ENCODE measurements at places on chromosomes 7 and 10.

DNA sequence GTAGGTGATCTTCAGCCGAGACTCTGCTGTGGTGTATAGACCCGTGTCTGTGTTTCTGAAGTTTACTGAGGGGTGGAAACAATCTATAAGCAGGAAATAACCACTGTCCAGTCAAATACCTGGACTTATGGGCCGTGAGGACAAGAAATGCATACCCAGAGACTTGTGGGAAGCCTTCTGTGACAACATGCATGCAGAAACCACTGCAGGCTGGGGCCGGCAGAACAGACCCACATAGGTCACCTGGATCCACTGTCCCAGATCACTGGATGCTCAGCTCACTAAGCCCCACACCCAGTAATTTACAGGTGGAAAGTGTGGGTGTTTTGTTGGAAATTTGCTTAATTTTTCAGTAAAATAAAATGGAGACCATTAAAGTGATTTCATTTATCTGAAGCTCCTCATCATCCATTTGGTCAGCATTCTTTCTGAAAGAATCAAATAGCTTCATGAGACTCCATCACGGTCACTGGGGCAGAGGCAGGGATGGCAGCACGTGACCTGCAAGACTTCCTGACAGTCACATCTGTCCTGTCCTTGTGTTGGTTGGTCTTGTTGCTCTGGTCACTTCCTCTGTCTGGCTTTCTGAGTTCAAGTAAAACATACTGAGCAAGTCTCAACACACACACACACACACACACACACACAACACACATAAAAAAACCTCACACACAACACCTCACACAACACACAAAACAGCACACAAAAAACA lies 108.3 kb downstream of the TNS3 start:
- peaks cover 9% of the 10 kb centered on the region for H3K36me3 ChIP-seq
- no peak for DNase-seq
- H3K27me3 ChIP-seq, result no peaks in the 10 kb centered on the region
- H3K4me3 ChIP-seq, result no peak overlapping the region

GRCh38 chr10:27100813-27101347 lies 586 bp upstream of the ANKRD26 start:
- DNase-seq, result no peak
- H3K27ac ChIP-seq, result peak overlapping the region; percentile 85
- H3K4me1 ChIP-seq, result peaks cover 20% of the 10 kb centered on the region
- H3K4me3 ChIP-seq, result peak overlapping the region; percentile 81

DNA sequence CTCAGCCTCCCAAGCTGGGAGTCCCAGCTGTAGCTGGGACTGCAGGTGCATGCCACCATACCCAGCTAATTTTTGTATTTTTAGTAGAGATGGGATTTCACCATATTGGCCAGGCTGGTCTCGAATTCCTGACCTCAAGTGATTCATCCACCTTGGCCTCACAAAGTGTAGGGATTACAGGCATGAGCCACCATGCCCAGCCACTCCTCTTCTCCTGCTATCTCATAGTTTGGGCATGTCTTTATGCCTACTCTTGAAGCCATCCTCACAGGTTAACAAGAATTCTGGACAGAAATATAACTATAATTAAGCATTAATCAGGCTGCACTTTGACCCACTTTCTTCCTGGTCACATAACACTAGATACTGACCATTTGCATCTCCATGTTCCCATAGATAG lies 28.6 kb upstream of the C10orf67 start:
- no peak overlapping the region for H3K27ac ChIP-seq
- no peak overlapping the region for H3K4me3 ChIP-seq
- H3K36me3 ChIP-seq, result no peaks in the 10 kb centered on the region
- DNase-seq, result no peak

DNA sequence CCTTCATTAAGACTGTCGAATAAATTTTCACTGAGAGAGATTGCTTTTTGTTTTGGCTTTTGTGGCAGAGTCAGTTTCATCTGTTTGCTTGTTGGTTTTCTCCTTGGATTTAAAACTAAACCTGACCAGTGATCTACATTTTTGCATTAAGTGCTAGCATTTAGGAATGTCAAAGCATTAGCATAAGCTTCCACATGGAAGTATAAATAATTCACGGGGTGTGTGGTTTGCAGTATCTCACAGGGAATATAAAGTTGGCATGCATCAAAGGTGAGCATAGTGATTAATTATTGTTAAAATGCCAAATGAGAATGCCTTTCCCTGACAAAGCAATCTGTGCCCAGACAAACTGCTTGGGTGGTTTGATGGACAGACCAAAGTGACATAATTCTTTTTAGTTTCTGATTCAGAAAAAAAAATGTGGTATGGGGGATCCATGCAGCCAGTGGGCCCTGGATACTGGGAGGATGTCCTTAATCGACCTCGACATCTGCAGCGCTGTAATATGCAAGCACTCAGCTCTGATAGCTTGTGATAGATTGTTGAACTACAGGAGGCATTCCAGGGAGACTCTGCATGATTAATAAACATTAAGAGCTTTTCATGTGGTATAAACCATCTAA lies 339.3 kb upstream of the POM121L12 start:
- DNase-seq, result no peak
- H3K4me3 ChIP-seq, result no peak overlapping the region
- H3K27me3 ChIP-seq, result no peaks in the 10 kb centered on the region
- H3K4me1 ChIP-seq, result no peaks in the 10 kb centered on the region
- no peak overlapping the region for H3K27ac ChIP-seq
- no peaks in the 10 kb centered on the region for H3K36me3 ChIP-seq

- H3K4me1 ChIP-seq, result peaks cover 52% of the 10 kb centered on the region
- no peak overlapping the region for H3K27ac ChIP-seq
- H3K4me3 ChIP-seq, result peak overlapping the region; percentile 76
- DNase-seq, result peak; percentile 59
These were observed 743 bp downstream of the ADAP1 start for GRCh38 chr7:953547-954327.

GRCh38 chr7:646487-646886 lies 80.0 kb upstream of the DNAAF5 start:
- H3K27ac ChIP-seq, result no peak overlapping the region
- no peaks in the 10 kb centered on the region for H3K4me1 ChIP-seq
- peaks cover 2% of the 10 kb centered on the region for H3K36me3 ChIP-seq
- no peaks in the 10 kb centered on the region for H3K27me3 ChIP-seq
- no peak overlapping the region for H3K4me3 ChIP-seq
- no peak for DNase-seq

GRCh38 chr10:11610826-11611247 lies 613 bp downstream of the USP6NL start:
- H3K36me3 ChIP-seq, result no peaks in the 10 kb centered on the region
- peak overlapping the region; percentile 90 for H3K4me3 ChIP-seq
- peaks cover 67% of the 10 kb centered on the region for H3K4me1 ChIP-seq
- no peak for DNase-seq
- H3K27me3 ChIP-seq, result no peaks in the 10 kb centered on the region
- peak overlapping the region; percentile 82 for H3K27ac ChIP-seq

- no peaks in the 10 kb centered on the region for H3K4me1 ChIP-seq
- peaks cover 14% of the 10 kb centered on the region for H3K27me3 ChIP-seq
- DNase-seq, result peak; percentile 55
- no peak overlapping the region for H3K27ac ChIP-seq
These were observed 116.6 kb downstream of the KLF6 start for GRCh38 chr10:3668276-3668965.

DNA sequence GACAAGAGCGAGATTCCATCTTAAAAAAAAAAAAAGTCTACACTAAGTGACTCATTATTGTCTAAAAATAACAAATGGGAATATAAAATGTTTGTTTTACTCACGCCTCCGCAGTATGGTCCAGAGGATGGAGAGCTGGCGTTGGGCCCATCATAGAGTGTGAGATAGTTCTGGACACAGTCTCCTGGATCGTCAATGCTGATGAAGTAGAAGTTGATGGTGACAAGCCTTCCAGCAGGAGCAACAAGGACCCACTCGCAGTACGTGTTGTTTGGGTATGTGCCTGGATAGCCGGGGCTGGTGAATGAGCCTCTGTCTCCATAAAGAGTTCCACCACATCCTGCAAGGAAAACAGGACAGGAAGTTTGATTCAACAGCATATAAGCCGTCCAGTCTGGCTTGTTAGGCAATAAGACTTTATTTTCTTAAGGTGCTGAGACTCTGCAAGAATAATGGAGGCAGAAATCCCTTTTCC lies 11.5 kb upstream of the RSU1 start:
- no peaks in the 10 kb centered on the region for H3K4me1 ChIP-seq
- H3K4me3 ChIP-seq, result no peak overlapping the region
- H3K27ac ChIP-seq, result no peak overlapping the region
- no peak for DNase-seq
- H3K36me3 ChIP-seq, result no peaks in the 10 kb centered on the region
- H3K27me3 ChIP-seq, result no peaks in the 10 kb centered on the region

DNA sequence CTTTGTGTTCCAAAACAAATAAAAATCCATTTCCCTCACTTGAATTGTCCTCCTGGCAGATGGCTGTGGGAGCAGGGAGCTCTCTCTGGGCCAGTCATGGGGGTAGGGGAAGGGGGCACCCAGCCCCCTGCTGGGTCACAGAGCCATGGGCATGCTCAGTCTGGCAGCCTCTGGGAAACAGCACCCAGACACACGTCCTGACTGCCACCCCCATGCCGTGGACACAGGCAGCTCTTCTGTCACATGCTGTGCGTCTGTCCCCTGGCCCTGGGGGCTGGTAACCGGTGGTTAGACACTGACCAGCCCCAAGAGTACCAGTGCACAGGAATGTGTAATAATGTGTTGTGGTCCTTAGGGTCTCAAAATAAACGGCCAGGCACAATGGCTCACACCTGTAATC lies 47.0 kb downstream of the RASGEF1A start:
- no peak for DNase-seq
- no peak overlapping the region for H3K4me3 ChIP-seq
- no peaks in the 10 kb centered on the region for H3K4me1 ChIP-seq

GRCh38 chr7:152424348-152425108 lies 11.3 kb downstream of the KMT2C start:
- no peaks in the 10 kb centered on the region for H3K27me3 ChIP-seq
- no peak for DNase-seq
- no peak overlapping the region for H3K4me3 ChIP-seq
- H3K4me1 ChIP-seq, result peaks cover 38% of the 10 kb centered on the region
- H3K36me3 ChIP-seq, result no peaks in the 10 kb centered on the region

GRCh38 chr10:114337510-114338462 lies 66.5 kb downstream of the AFAP1L2 start:
- no peaks in the 10 kb centered on the region for H3K4me1 ChIP-seq
- H3K27ac ChIP-seq, result no peak overlapping the region
- no peak overlapping the region for H3K4me3 ChIP-seq
- DNase-seq, result no peak

DNA sequence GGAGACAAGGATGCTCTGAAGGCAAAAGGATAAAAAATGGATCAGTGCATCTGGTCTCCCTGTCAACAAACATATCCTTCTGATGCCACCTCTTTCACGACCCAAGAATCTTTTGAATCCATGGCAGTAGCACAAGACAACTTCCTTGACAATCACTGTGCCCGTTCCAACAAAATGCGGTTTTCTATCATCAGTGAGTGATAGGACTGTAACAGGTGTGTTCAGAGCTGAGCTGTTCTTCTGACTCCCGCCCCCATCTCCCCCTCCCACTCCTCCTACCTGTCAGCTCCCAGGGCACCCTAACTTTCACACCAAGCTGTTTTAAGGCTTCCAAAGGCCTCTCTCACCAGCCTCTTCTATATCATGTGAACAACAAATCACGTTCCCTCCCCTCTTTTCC lies 74.8 kb downstream of the PARD3 start:
- no peak for DNase-seq
- no peak overlapping the region for H3K4me3 ChIP-seq
- no peaks in the 10 kb centered on the region for H3K36me3 ChIP-seq
- H3K27me3 ChIP-seq, result no peaks in the 10 kb centered on the region

DNA sequence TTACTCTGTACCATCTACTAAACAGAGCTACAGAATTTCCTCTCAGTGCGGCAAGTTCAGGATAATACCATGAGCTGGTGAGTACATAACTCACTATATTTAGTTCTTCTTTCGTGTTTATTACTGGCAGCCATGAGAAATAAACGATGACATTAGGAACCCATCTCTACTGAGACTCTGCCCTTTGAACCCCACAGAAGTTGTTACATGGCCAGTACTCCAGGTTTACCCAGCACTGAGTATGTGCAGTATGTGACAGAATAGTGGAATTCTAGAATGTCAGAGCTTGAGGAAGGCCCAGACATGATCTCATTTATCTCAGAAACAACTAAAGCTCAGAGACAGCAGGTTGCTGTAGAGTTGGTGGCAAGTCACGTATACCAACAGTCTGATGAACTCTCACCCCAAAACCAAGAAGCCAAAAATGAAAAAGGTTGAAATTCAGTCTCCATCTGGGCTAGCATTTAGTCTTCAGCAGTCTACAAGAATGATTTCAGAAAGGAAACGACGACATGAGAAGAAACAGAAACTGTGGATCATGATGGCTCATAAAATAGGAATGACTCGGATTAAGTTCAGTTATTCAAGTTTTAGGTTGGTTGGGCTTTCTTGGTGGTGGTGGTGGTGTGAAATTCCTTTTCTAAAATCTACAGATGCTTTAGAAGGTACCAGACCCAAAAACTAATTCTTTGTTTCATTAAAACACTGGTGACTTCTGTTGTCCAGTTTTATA lies 78.5 kb downstream of the SORBS1 start:
- H3K36me3 ChIP-seq, result peaks cover 3% of the 10 kb centered on the region

- no peaks in the 10 kb centered on the region for H3K27me3 ChIP-seq
- DNase-seq, result no peak
- H3K4me1 ChIP-seq, result peaks cover 16% of the 10 kb centered on the region
- H3K27ac ChIP-seq, result no peak overlapping the region
- no peak overlapping the region for H3K4me3 ChIP-seq
- no peaks in the 10 kb centered on the region for H3K36me3 ChIP-seq
These were observed 185.2 kb downstream of the PRPF18 start for GRCh38 chr10:13771992-13772391.

DNA sequence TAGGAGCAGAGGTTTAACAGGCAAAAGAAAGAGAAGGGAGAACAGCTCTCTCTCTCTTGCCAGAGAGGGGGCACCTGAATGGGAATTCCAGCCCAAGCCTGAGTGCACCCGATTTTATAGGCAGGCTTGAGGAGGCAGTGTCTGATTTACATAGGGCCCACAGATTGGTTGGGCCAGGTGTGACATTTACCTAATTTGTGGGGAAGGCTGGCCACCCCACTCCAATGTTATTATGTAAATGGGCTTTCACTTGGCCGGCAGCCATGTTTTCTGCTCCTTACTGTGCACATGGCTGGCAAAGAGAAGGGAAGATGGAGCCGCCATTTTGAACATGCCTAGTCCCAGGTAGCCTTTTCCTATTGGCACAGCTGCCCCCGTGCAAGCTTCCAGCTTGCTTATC lies 735.5 kb upstream of the AUTS2 start:
- H3K4me3 ChIP-seq, result no peak overlapping the region
- no peaks in the 10 kb centered on the region for H3K36me3 ChIP-seq
- H3K27ac ChIP-seq, result no peak overlapping the region

DNA sequence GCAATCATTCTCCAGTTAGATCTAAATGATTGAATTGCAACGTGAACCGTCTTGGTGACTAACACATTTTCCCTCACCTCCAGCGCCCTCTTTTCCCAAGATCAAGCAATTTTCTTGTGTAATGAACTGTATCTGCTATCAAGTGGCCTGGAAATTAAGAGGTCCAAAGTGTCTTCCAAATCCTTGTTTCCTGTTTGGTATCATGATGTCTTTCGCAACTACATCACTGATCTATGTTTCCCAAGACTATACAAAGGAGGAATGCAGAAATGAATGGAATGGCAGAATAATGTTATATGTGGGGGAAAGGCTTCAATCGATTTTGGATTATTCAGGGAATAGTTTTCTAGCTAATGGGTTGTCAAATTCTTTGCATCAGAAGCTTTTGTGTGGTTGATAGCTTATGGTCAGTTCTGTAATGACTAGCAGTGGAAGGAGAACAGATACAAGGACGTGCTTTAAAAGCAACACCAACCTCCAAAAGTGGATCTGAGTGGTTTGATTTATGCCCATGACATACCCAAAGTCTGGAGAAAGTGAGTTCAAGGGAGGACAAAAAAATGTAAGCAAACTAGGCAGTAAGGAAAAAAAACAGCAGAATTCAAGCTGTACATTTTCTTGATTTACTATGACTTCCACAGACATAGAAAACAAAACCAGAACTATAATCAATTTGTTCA lies 14.6 kb upstream of the ZEB1 start:
- H3K36me3 ChIP-seq, result no peaks in the 10 kb centered on the region
- no peak overlapping the region for H3K4me3 ChIP-seq
- peak; percentile 4 for DNase-seq
